T47D (cell line): ENCODE measurements at places on chromosomes 4 and X.

- DNase-seq, result no peak
These were observed 7.5 kb upstream of the RUFY3 start for GRCh38 chr4:70714079-70714887.

DNA sequence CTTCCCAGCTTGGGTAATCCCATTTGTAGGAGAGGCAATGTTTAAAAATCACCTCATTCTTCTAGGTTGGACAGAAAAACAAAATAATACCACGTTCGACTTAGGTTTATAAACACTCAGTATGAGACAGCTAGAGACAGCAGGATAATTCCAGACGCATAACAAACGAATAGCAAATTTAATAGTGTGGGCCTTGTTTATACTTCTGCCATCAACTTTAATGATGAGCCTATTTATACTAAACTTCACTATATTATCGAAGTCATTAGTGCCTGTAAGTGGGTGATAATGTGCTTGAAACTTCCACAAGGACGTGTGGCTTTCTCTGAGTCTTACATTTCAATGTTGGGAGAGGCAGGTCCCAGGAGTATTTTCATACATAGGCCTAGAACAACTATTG lies 255.7 kb upstream of the PPARGC1A start:
- DNase-seq, result no peak

DNA sequence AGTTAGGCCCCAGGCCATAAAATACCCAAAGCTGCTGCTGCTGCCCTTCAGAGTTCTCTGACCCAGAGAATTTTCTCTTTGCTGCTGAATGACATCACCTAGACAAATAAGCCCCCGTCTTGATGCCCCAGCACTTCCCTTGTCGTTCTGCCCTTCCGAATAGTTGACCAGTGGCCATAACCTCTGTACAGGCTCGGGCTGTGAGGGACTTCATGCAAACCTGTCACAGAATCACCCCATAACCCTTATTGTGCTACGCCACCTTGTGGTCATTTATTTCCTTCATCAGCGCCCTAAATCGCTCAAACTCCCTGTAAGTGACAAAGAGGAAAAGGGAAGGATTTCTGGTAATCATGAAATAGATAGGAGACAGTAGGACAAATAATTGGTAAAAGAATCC lies 18.8 kb downstream of the SPACA5 start:
- DNase-seq, result peak; percentile 86

DNA sequence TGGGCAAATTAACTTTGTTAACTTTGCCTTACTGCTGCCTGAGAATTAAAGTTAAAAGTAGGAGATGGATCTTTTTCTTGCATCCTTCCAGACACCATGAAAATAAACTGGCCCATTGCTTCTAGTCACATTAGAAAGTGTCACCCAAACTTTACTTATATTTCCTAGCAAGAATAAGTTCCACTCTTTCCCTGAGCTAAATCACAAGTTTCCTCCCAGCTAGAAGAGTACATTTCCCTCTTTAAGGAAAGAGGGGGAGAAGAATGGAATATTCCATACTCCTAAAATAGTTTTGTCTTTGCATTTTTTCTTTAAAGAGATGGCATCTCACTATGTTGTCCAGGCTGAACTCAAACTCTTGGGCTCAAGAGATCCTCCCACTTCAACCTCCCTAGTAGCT lies 53.8 kb downstream of the TMEM150C start:
- no peak for DNase-seq

DNA sequence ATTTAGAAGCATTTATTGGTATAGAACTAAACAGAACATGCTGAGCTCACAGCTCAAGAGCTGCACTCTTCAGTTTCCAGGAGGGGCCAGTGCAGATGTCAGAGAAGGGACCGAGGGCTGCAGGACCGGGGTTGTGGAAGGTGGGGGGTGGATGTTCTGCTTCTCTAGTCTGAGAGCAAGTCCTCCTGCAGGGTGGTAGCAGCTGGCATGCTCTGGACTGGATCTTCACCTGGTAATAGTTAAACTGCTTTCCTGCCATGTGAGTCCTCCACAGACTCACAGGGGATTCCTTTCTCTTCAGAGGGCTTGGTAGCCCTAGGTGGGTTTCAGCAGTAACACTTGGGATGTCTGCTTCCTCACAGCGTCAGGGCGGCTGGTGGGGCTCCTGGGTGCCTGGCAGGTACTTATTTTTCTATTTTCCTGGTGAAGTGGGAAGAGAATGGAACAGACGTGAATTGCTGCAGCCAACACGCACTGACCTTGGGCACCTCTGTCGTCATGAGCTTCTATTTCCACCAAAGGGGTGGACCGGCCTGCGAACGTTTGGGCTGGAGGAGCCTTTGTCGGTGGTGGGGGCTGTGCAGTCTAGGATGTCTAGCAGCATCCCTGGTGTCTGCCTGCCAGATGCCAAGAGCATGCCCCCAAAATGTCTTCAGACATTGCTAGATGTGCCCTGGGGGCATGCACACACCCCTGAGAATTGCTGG lies 2.5 kb downstream of the MAEA start:
- no peak for DNase-seq

- peak; percentile 12 for DNase-seq
These were observed 67.4 kb downstream of the RASGEF1B start for GRCh38 chr4:81404294-81404693.

DNA sequence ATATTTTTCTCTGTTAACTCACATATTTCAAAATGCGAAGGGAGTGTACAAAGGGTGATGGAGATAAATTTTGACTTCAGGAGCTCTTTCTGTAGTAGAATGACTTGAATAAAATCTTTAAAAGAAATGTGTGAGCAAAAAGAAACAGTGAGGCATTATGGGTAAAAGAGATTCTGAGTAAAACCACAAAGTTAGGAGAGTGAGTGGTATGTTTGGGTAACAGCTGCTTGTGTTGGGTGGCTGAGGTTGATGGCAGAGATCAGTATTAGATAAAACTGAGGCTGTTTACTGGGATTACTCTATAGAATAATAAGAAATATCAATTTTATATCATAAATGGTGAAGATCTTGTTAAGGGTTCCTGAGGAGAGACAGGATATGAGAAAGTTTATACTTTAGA lies 434.2 kb upstream of the AMOT start:
- no peak for DNase-seq

- no peak for DNase-seq
These were observed 182.8 kb downstream of the LARP7 start for GRCh38 chr4:112819729-112820128.

GRCh38 chrX:40809210-40809609 lies 73.9 kb upstream of the MED14 start:
- DNase-seq, result no peak

DNA sequence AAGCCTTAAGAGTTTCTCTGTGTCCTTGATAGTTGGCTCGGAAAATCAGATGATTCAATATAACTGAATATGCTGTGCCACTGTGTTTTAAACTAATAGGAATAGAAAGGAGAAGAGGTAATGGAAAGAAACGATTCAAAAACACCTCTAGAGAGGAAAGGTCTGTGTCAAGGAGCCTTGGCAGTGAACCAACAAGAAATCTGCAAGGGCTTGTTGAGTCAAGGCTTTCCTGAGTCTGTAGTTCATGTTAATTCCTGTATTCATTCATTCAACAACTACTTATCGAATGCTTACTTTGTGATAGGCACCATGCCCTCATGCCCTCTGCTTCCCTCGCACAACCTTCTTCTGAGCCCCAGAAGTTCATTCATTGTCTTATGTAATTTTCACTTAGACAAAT lies 336.0 kb downstream of the PDHA2 start:
- DNase-seq, result no peak

GRCh38 chr4:110586131-110586850 lies 36.6 kb downstream of the PITX2 start:
- DNase-seq, result peak; percentile 73

DNA sequence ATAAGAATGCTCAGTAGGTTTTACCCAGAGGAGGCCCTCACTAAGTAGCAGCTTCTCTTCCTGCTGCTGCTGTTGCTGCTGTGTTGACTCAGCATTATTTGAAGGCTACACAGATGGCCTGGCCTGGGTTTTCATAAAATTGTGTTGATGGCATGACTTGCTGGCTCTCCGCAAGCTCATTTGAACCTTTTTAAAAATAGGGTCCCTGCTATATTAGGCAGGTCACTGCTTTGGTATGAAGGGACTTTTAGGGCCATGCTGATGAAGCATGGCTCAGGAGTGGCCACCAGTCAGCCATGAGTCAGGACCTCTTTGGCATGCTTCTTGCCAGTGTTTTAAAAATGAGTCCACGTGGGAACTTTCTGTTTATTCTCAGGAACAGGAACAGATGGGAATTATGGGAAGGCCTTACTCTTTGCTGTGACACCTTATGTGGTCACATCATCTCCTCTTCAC lies 128.7 kb downstream of the MID1IP1 start:
- no peak for DNase-seq

DNA sequence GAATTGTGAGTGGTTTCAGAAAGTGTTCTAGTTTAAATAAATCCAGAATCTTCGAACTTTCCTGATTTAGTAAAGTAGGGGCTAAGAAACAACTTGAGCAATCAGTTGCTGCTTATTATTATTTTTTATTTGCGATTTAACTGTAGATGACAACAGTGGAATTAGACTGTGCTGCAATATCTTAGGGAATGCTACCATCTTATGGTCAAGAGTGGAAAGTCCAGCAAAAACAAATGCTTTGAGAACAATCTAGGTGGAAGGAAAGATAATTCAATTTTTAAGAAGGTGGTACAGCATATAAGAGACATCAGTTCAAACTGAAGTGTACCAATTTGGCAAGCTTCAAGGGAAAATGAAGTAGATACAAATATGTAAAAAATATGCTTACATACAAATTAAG lies 73.3 kb downstream of the CYLC1 start:
- peak; percentile 7 for DNase-seq

DNA sequence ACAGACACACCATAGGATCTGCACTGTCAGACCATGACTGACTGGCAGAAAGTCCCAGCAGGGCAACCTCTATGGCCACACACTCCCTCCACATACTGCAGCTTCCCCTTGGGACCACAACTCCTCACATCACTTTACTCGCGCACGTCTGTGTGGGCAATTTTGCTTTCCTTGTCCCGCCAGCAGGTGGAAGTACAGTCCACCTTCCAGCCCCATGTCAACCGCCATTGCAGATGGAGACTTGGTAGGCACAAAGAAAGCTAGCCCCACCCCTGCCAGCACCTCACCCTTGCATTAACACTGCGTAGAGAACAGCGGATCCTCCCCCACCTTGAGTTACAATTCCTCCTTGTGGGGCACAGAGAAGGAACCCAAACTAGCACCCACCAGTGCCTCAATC lies 74.4 kb upstream of the NAP1L2 start:
- DNase-seq, result no peak

- DNase-seq, result no peak
These were observed 38.5 kb upstream of the PRSS48 start for GRCh38 chr4:151238477-151238876.

DNA sequence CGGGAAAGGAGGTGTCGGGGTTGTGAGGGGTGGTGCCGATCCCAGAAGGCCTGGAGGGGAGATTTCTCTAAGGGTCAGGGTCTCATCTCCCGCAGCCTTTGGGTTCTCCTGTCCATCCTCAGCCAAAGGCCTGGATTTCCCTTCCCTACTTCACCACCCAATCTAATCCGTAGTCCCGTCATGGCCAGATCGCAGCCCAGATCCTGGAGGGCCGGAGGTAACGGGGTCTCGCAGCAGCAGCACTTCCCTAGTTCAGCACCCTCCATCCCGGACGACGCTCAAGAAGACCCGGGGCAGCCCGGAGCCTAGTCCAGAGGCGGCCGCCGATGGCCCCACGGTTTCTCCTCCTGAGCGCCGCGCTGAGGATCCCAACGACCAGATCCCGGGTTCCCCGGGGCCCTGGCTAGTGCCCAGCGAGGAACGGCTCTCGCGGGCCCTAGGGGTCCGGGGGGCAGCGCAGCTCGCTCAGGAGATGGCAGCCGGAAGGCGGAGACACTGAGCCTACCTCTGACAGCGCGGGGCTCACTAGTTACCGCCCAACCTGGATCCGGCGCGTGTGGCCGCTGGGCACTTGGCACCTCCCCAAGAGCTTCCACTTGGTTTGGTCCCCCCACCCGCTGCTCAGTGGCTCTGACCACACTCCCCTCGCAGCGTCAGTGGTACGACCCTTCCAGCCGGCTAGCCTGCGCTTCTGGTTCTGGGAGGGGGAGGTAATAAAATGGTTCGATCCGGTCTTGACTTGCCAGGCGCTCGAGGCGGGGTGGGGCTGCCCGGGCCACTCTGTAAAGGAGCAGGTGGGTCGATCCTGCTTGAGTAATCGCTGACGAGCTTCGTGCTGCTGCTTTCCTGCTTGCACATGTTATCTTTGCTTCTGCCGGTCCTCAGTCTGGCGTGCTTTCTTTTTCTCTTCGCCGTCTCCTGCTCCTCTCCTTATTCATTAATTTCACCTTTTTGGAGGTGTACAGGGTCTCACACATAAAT lies 3.6 kb downstream of the MAGIX start:
- peak; percentile 39 for DNase-seq

DNA sequence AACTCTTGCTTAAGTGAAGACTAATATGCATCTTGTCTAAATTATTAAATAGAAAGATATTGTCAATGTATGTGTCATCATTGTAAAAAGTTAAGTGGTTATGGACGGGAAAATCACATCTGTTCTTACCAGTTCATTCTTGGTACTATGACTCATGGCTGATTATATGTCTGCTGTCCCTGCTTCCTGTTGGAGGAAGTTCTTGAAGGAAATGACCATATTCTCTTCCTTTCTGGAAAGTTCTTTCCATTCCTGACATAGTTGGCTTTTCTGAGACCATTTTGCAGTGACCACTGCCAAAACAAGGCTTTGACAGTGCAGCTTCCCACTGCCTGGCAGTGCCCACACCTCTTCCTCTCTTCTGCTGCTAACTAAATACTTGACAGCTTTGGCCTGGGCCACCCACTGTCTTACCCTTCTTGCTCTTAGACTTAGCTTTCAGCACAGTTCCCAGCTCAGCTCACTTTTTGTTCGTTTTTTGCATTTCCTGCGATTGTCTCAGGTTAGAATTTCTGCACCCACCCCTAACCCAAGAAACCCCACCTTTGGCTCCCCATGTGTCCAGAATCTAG lies 13.2 kb upstream of the CLDN24 start:
- no peak for DNase-seq

GRCh38 chrX:281166-281999 lies at the start of gene PLCXD1:
Gene PLCXD1 (plus strand): TSS chrX:281381. CDS start chrX:284188, 2,807 bp downstream.
- no peak for DNase-seq

- no peak for DNase-seq
These were observed 158.5 kb downstream of the NR3C2 start for GRCh38 chr4:148283665-148284064.

DNA sequence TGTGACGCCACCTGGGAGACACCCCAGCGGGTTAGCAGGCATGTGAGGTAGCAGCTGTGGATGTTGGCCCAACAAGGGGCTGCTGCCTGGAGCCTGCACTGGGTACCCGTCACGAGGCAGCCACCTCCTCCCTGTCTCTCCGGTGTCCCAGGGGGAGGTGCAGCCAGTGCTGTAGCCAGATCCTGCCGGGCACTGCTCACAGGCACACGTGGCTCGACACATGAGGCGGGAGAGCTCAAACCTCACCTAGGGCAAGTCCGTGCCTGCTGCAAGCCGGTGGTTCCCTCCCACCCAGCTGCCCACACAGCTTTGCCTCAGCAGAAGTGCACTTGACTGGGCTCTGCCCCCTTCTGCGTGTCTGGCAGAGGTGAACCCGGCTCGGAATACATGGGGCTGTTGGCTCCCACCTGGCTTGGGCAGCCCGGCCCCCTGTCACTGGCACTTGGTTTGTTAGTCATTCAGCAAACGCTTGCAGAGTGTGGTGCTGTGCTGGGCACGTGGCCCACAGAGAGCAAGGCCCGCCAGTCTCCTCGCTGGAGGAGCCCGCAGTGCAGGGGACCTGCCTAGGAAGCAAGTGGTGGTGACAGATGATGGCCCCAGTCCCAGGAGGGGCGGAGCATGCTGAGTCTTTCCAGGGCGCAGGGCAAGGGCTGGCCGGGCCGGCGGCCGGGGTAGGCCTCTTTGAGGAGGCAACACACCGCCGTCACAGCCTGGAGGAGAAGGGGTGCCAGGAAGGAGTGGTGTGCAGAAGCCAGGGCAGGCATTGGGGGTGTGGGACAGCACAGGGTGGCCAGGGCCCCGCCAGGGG lies 10.1 kb upstream of the SH3TC1 start:
- no peak for DNase-seq
